ENCODE measurements at places on chromosomes 5 and 9.

GRCh38 chr5:173963867-173964441, 25.0 kb upstream of the C5orf47 start:
- no peak for DNase-seq

- DNase-seq = no peak
These were observed 884 bp upstream of the EGFLAM start for GRCh38 chr5:38257308-38258041.

GRCh38 chr5:122999947-123000563, 36.5 kb downstream of the PPIC start:
- no peak for DNase-seq

DNA sequence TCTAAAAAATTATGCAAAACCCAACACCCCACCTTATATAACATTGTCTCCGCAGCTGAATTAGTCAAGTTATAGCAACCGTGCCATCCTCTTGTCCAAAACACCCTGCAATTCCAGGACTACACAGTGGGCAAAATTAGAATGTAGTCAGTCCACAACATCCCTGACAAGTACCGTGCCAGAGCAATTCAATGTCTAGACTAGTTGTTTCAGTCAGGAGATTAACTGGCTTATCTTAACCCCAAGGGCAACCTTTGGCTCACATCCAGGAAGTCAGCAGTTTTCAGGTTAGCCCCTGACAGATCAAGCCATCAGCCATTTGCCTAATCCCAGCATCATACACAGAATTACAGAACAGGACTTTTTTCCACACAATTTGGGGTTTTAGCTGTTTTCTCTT, 240.8 kb upstream of the TMEM161B start:
- no peak for DNase-seq

- no peak for DNase-seq
These were observed 2.1 kb downstream of the ADGRD2 start for GRCh38 chr9:124452326-124452725.

DNA sequence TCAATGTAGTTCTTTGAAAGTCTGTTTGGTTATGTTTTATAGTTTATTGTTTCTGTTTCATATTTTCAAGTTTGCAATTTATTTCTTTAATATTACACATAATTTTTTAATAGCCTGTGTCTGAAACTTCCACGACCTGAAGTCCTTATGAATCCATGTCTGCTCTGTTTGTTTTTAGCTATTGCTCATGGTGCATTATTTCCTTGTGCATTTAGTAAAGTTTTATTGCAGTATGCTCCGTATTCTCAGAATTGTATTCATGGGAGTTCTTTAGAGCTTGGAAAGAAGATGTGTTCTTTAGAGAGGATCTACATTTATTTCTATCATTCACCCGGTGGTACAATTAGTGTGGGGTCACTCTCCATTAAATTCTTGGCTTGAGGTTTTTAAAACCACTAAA, 133.2 kb upstream of the NFIB start:
- no peak for DNase-seq

DNA sequence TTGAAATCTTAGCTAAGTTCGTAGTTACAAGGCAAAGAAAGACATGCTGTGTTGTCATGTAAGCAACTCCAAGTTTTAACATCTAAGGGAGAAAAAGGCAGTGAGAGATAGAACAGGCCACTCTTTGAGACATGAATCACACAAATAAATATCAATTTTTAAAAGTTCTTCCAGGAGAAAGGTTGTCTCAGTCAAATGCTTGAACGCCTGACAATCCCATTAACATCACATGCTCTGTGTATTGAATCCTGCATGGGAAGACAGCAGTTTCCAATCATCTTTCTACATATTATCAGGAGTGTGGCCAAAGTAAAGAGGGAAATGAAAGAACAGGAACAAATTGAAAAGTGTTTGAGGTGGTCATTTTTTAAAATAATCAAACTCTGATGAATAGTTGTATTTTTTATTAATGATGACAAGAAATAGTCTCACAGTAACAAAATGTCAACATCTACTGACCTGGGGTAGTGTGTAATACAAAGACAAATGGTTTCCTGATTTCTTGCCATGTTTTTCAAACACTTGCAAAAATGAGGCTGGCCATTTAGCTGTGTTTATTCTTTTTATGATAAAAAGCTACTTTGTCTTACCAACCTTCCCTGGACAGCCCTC, 6.4 kb upstream of the C6 start:
- no peak for DNase-seq

DNA sequence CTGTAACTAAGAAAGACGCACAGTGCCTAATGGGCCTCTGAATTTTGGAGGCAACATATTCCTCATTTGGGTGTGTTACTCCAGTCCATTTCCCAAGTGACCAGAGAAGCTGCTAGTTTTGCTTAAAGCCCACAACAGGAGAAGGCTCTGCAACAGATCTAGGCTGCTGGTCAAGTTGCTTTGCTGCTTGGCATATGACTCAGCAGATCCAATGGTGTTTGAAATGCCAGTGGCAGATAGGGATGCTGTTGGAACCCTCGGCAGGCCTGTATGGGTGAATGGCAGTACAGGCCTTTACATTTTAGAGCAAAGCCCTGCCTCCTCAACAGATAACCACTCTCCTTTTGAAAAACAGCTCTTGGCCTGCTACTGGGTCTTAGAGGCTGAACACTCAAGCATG, 36.2 kb upstream of the ROR2 start:
- DNase-seq = no peak

GRCh38 chr5:121019106-121019505, 555.0 kb downstream of the PRR16 start:
- DNase-seq = no peak

- no peak for DNase-seq
These were observed 46.4 kb downstream of the ERP44 start for GRCh38 chr9:100052375-100052774.

GRCh38 chr5:146699664-146700418, 178.7 kb downstream of the PPP2R2B start:
- no peak for DNase-seq

GRCh38 chr5:173065155-173065554, 9.0 kb downstream of the CREBRF start:
- no peak for DNase-seq

- no peak for DNase-seq
These were observed 31.0 kb downstream of the HMHB1 start for GRCh38 chr5:143842920-143843319.

DNA sequence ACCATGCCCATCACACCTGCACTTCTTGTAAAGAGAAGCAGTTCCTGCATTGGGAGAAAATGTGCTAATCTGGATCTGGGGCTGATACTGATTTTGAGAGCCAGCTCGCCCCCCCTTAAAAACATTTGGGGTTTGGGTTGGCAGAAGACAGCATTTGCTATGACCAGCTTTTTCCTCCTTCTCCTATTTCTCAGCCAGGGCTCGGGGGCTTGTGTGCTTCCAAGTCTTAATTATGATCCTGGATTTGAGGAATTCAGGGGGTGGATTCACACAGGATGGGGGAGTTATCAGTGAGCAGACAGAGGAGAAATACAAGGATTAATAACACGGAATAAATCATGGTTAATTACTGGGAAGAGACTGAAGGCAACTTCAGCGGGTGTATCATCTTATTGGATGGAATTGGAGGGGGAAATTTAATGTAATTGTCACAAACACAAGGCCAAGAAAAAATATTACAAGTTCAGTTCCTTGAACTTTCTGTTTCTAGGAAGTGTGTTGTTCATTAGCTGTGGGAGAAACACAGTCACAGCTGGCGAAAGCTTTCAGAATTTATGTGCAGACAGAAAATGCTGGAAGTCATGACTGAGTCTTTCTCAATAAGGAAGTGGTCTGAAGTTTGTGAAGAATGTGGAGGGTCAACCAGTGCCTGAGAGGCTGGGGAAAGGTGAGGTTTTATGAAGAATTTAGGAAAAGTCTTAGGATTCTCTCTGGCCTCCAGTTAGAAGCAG, 15.3 kb downstream of the C9orf152 start:
- no peak for DNase-seq

- DNase-seq = no peak
These were observed 598.1 kb downstream of the DNAH5 start for GRCh38 chr5:13346401-13346800.
